Mesenteric fat pad (tissue), 1 donor: ENCODE measurements at places on chromosomes 7 and 10.

DNA sequence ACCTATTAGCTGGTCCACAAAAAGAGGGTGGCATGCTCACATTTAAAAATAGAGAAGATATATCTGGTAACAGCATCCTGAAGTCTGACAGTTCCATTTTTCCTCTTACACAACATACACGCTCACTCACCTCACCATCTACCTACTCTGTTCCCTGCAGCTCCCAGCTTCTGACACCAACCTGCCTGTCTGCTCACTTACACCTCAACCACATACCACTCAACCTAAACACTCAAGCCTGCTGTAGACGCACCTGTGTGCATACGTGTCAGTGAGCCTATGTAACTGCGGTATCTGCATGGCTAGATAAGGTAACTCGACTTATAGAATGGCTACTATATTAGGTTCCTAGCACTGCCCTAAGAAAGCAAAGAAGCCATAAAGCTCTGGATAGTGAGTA is 174.9 kb downstream of the DGKI start:
- no peak for DNase-seq

GRCh38 chr10:98259606-98260315 is 8.2 kb downstream of the LOXL4 start:
- no peak for DNase-seq

GRCh38 chr7:77434570-77435275 is 18.6 kb upstream of the GSAP start:
- DNase-seq: no peak

- no peak for DNase-seq
Measured at GRCh38 chr7:12926206-12926605, 238.8 kb downstream of the ARL4A start.

- DNase-seq: no peak
Measured at GRCh38 chr7:33775790-33776189, 129.5 kb upstream of the BMPER start.

DNA sequence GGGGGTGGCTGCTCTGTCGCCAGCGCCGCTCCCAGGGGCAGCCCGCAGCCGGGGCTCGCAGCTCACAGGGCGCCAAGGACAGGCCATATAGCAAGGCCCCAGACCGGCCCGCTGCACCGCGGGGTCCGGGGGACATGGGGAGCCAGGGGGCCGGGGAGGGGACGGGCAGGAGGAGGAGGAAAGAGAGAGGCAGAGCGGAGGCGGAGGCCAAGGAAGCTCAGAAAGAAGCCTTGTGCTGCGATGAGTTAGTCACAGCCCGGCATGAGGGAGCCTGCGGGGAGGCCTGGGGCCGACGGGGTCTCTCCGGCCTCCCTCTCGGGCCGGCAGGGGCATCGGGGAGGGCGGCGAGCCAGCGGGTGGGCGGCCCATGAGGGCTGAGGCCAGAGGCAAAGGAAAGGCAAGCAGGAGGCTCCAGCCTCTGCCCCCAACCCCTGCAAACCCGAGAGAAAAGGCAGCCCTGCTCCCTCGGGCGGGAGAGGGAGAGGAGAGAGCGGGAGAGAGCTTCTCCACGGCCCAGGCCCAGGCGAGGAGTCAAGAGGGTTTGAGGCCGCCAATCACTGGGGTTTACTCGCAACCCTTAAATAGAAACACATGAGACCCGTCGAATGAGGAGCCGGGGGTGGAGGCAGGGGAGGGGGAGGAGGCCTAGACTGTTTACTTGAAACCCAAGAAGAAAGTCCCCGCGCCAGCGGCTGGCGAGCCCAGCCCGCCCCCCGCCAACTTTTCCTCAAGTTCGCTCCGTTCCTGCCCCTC is 167.9 kb downstream of the NEURL1 start:
- no peak for DNase-seq

DNA sequence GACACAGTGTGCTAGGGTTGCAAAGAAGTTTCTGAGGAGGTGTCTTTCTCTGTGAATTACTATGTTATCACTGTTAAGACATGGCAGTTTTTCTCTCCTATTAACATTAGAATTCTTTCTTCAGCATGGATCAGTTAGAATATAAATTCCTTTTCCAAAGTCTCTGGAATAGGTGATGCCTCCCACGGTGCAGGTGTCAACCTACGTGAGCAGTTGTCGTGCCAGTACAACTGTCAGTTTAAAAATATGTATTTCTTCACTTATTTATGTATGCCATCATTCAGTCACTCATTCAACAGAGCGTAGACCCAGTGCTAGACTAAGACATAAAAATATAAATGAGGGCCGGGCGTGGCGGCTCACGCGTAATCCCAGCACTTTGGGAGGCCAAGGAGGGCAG is 83.5 kb downstream of the TACC2 start:
- DNase-seq: peak; percentile 20

- no peak for DNase-seq
Measured at GRCh38 chr10:24382979-24383663, 174.2 kb downstream of the KIAA1217 start.

GRCh38 chr7:129089521-129090212 is 34.8 kb upstream of the TNPO3 start:
- no peak for DNase-seq

DNA sequence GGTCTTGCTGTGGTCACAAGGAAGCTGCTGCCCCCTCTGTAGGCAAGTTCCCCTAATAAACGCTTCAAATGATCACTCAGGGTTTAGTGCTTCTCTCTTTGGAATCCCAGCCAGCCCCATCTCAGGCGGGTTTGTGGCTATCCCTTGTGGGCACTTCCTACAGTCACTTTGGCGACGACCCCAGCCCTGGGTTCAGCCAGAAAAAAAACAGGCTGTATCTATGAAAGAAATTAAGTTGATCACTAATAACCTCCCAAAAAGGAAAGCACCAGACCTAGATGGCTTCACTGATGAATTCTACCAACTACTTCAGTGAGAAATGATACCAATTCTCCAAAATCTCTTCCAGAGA is 208.2 kb downstream of the MAD1L1 start:
- no peak for DNase-seq

GRCh38 chr7:94055963-94056362 is 51.8 kb upstream of the BET1 start:
- no peak for DNase-seq

DNA sequence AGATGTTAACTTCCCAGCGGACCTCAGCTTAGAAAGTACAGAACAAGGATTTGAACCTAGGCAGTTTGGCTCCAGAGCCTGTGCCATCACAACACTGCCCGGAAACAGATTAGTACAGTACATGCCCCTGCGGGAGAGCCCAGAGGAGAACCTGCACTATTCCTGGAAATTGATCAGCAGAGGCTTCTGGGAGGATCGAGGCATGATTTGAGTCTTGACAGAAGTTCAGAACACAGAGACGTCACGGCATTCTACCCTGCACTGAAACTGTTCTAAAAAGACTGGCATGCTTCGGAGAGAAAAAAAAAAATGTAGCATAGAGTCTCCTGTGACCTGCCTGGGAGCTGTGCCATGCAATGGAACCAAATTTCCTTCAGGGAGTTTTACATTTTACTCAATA is 9.2 kb upstream of the IL6 start:
- no peak for DNase-seq

GRCh38 chr7:112336936-112337576 is 113.2 kb upstream of the IFRD1 start:
- no peak for DNase-seq

- DNase-seq: no peak
Measured at GRCh38 chr10:28913436-28914237, 236.3 kb downstream of the BAMBI start.

DNA sequence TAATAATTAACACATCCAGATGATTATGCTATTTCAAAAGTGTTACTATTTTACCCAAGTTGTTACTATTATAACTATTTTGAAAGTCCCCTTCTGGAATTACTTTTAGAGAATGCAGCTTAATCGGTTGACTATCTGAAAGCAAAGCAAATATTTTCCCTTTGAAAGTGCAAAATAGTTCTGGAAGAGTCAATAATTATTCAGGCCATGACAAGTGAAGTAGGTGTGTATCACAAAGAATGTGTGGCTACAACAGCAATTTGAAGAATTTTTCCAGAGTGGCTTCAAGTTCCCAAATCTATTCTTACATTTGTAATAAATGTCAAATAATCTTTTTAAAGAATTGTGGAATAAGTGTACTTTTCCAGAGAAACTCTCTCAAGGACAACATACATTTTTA is 42.8 kb downstream of the RNLS start:
- DNase-seq: no peak
